ENCODE measurements at places on chromosomes 3 and 15.

DNA sequence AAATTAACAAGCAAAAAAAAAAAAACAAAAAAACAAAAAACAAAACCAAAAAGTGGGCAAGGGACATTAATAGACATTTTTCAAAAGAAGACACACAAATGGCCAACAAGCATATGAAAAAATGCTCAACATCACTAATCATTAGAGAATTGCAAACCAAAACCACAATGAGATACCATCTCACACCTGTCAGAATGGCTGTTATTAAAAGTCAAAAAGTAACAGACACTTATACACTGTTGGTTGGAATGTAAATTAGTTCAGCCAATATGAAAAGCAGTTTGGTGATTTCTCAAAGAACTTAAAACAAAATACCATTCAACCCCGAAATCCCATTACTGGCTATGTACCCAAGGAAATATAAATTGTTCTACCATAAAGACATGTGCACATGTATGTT, 222.4 kb upstream of the CD96 start:
- DNase-seq, result no peak

GRCh38 chr3:94694894-94695293, 632.0 kb downstream of the NSUN3 start:
- DNase-seq, result no peak

GRCh38 chr15:41917767-41918430, 24.0 kb upstream of the SPTBN5 start:
- no peak for DNase-seq

- DNase-seq, result no peak
Measured at GRCh38 chr3:464255-464654, 267.7 kb downstream of the CHL1 start.

GRCh38 chr3:109114746-109115145, 3.2 kb downstream of the MORC1 start:
- no peak for DNase-seq

DNA sequence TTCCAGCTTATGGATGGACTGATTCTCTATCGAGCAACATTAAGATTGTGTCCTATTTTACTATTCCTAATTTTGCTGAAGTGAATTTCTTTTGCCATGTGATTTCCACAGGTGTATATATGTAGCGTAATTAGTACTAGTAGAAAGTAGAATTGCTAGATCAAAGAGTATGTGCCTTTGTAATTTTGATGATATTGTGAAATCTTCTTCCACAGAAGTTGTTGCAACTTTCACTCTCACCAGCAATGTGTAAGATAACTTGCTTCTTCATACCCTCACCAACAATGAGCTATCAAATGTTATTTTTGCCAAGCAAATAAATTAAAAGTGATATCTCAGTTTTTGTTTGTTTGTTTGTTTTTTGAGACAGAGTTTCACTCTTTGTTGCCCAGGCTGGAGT, 5.4 kb downstream of the PGBD4 start:
- no peak for DNase-seq

- DNase-seq, result no peak
Measured at GRCh38 chr15:82020625-82021394, 25.0 kb downstream of the MEX3B start.
